A549 treated with CORT108297 at 1 μM for 4 hours (cell line): ENCODE measurements at places on chromosomes 16 and 17. TPM values are rescaled to one million over a fixed set of nuclear protein-coding genes. Genes with fewer than 3 reads are reported as not detected.

The LGALS9 gene
- 0.86 to 1.5 TPM (median 1.4 TPM) in 5 replicates for total RNA-seq

The FBXW10 gene
- 0.92 to 1.7 TPM (median 1.3 TPM) in 5 replicates for total RNA-seq

The MEIOC gene
- total RNA-seq, result 2.4 to 3.6 TPM (median 3.4 TPM) in 5 replicates

The TNFRSF17 gene
- total RNA-seq, result not detected in 5 replicates

The NPIPB13 gene
- 2.0 to 2.8 TPM (median 2.2 TPM) in 5 replicates for total RNA-seq

The KRT33A gene
- total RNA-seq, result not detected in 5 replicates

The CLEC18A gene
- 0.06 to 0.22 TPM (median 0.07 TPM) in 4 of 5 replicates, not detected in the other for total RNA-seq
